Mononuclear cell (primary cell): ENCODE measurements at places on chromosomes 1 and 21. TPM values are rescaled to one million over a fixed set of nuclear protein-coding genes. Genes with fewer than 3 reads are reported as not detected.

LMX1A gene
- total RNA-seq, result not detected

CRP gene
- 0.42 TPM for total RNA-seq

GUCA2B gene
- not detected for total RNA-seq

FHAD1 gene
- total RNA-seq, result 0.10 TPM

NHLH1 gene
- not detected for total RNA-seq

COL6A1 gene
- 1.4 TPM for total RNA-seq

AMY1C gene
- not detected for total RNA-seq

RBM11 gene
- total RNA-seq, result 10.6 TPM

PDC gene
- total RNA-seq, result not detected

ANXA9 gene
- total RNA-seq, result 0.10 TPM

DNM3 gene
- total RNA-seq, result 20.5 TPM

ZNF593OS gene
- total RNA-seq, result not detected

NOS1AP gene
- total RNA-seq, result under 0.01 TPM

MAGI3 gene
- 4.1 TPM for total RNA-seq

RGS7 gene
- total RNA-seq, result under 0.01 TPM

PTGS2 gene
- 446 TPM for total RNA-seq

NBPF6 gene
- not detected for total RNA-seq

OVAAL gene
- total RNA-seq, result not detected

VASH2 gene
- 0.10 TPM for total RNA-seq

PAQR6 gene
- 0.94 TPM for total RNA-seq
